Skin of body (tissue), 3 donors: ENCODE measurements at places on chromosomes 1 and 21.

DNA sequence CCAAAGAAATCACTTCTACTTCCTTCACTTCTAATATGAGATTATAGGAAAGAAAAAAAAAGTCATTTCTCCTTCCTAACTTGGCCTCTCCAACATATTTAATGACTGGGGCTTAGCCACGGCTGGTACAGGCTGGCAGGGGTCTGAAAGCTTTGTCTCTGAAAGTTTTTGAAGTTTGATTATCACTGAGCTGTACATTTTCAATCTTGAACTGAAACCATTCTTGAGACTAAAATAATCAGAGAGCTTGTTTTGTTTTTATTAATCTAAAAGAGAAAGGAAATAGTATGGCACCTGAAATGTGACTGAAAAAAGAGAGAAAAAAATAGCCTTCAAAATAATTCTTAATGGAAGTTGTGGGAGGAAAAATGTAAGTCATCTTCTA is 3.8 kb upstream of the KRTAP19-8 start:
- DNase-seq: no peak

DNA sequence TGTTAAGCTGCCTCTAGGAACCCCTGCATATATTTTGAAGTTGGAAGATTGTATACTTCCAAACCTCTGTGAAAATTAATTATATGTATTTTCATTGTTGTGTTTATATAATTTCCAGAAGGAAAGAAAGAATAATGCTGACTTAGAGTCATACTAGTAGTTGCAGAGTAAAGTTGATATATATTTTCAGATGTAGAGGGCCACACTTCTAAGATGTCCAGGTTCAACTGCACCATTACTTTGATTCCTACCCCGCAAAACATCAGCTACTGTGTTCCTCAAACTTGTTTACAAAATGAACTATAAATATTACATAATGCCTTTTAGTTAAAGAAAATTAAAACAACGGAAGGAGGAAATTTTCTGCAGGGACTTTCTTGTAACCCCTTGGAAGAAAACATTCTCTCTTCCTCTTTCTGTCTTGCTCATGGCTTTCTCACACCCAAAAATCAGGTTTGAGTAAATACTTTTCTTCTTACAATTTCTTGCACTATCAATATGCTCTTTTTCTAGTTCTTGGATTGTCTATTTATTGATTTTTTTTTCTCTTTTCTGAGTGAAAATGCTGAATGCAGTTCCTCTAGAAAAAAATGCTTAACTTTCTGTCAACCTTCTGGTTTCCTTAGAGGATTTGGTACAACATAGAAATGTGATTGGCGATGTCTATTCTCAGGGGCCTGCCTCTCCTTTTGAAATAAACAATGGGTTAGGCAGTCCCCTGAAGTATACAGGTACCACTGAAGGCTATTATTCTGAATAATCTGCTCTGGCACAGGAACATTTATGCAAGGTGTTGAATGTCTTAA is 867.8 kb downstream of the TTLL7 start:
- no peak for DNase-seq

- DNase-seq: no peak
These were observed 62.9 kb upstream of the SIM2 start for GRCh38 chr21:36636016-36636415.

- no peak for DNase-seq
These were observed 126.4 kb downstream of the LRRC7 start for GRCh38 chr1:69693921-69694675.

DNA sequence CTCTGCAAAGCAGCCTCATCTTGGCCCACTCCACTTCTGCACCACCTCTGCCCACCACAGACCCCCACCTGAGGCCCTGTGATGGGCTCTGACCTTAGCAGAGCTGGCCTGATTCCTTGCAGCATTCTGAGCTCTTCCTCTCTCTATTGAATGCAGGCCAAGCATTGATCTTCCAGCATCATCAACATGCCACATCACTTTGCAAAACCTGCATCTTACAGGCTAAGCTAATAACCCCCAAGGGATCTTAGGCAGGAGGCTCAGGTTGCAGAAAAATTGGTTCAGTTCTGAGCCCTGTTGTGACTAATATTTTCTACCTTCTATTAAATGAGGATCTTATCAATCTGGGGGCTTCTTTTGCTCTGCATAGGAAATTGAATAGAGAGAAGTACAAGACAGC is 78.7 kb downstream of the ATP1A1 start:
- DNase-seq: no peak

GRCh38 chr1:52748119-52748518 is 21.9 kb downstream of the ZYG11B start:
- DNase-seq: no peak

GRCh38 chr1:20493309-20493708 is 7.3 kb upstream of the CAMK2N1 start:
- DNase-seq: no peak

DNA sequence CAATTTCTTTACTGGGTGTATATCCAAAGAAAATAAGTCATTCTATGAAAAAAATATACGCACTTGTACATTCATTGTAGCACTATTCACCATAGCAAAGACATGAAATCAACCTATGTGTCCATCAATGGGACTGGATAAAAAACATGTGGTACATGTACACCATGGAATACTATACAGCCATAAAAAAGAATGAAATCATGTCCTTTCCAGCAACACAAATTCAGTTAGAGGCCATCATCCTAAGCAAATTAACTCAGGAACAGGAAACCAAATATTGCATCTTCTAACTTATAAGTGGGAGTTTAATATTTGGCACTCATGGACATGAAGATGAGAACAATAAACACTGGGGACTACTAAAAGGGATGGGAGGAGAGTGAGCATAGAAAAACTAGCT is 325.7 kb downstream of the TGFB2 start:
- no peak for DNase-seq

DNA sequence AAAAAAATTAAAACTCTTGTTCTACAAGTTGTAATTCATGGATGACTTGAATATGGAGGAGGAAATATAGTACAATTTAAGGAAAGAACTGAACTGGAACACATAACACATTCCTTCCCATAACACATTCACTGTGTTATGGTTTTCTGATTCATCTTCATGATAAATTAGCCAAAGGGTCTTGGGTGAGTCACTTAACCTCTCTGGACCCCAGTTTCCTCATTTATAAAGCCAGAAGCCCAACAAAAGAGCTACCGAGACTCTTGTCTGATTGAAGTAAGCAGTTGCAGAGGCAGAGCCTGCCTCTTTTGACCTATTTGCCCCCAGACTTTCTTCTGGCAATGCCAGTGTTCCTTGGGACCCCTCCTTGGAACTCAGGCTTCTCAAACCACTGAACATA is 161.9 kb upstream of the KCTD3 start:
- DNase-seq: no peak

- no peak for DNase-seq
These were observed 43.5 kb upstream of the CCDC27 start for GRCh38 chr1:3708791-3709190.

- DNase-seq: no peak
These were observed 35.3 kb upstream of the DMRTA2 start for GRCh38 chr1:50458507-50458906.

DNA sequence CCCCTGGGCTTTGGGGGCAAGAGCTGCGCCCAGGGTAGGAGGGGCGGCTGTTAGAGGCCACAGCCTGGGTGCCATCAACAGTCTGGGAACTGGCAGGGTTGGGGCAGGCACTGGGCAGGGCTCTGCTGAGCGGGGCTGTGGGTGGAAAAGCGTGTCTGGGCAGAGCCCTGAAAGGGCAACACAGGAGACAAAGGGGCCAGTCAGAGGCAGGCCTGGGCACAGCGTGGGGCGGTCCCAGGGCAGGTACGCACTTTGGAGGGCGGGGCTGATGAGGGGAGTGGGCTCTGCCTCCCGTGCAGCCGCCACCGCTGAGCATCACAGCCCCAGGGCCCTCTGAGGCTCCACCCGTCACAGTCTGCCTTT is 13.9 kb downstream of the CELSR2 start:
- no peak for DNase-seq

DNA sequence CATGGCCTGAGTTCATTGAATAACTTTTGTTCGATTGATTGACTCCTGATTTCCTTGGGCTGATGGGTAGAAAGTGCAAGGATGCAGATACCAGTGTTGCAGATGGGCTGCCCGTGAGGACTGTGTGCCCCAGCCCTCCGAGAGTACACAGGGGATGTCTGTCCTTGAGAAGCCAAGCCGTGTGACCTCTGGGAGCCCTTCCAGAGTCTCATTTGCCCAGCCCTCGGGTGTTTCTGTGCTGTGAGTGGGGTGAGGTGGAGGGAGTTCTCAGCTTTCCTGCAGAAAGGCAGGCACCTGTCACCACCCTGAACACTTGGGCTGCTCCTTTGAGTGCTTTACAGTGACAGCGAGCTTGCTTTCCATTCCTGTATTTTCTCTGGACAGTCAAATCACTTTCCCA is 96.4 kb upstream of the CACNA1E start:
- no peak for DNase-seq

- peak; percentile 69 for DNase-seq
These were observed at the start of gene RAB13 for GRCh38 chr1:153985941-153986761. Gene RAB13, minus strand, starts transcription at chr1:153986339. Its CDS starts 103 bp downstream, at chr1:153986236.

- DNase-seq: no peak
These were observed 22.8 kb upstream of the RNU1-4 start for GRCh38 chr1:16717336-16718098.

DNA sequence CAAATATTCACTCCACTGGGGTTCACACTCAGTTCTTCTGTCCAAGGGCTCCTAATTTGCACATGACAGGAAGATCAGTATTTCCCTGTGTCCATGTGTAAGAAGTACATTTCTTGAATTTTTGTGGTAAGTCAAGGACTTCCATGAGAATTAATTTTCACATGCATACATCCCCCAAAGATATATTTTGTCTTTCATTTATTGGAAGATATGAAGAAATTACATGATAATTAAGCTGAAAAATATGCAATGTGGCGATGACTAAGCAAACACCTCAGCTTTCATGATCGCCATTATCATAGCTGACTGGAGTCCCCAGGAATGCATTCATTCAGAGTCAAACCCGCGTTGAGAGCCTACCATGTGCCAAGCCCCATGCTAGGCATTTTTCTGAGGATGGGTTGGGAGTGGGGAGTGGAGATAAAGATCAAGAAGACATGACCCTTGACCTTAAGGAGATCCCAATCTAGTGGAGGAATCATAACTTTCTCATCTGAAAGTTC is 104.6 kb upstream of the F3 start:
- DNase-seq: no peak

- no peak for DNase-seq
These were observed 16.6 kb downstream of the CDKN2C start for GRCh38 chr1:50986653-50987052.

- DNase-seq: no peak
These were observed 2.3 kb upstream of the MAP3K6 start for GRCh38 chr1:27368869-27369582.

GRCh38 chr1:181714428-181714827 is 231.1 kb downstream of the CACNA1E start:
- DNase-seq: no peak

GRCh38 chr1:203129501-203130231 is 2.1 kb downstream of the ADORA1 start:
- DNase-seq: no peak

DNA sequence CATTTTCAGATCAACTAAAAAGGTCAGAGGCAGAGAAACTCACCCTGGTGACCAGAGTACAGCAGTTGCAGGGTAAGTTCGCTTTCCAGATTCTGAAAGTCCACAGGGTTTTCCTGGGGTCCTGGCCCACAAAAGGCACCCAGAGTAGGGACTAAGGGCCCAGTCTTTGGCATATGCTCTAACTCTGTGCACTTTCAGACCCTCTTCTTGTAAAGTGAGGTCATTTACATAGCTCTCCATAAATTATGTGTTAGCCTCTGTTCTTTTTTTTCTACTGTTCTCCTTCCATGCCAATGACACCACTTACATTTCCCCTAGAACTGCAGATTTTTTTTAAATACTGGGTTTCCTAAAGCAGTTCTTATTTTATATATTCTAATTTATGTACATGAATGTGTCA is 6.3 kb downstream of the C1orf74 start:
- DNase-seq: no peak

- DNase-seq: no peak
These were observed 44.8 kb downstream of the CLIC6 start for GRCh38 chr21:34713621-34714020.

- no peak for DNase-seq
These were observed 2.3 kb downstream of the VPS26C start for GRCh38 chr21:37264808-37265207.

- DNase-seq: no peak
These were observed 17.3 kb downstream of the PDC start for GRCh38 chr1:186443638-186444037.

- DNase-seq: no peak
These were observed 479.3 kb upstream of the RUNX1 start for GRCh38 chr21:35528116-35529042.

DNA sequence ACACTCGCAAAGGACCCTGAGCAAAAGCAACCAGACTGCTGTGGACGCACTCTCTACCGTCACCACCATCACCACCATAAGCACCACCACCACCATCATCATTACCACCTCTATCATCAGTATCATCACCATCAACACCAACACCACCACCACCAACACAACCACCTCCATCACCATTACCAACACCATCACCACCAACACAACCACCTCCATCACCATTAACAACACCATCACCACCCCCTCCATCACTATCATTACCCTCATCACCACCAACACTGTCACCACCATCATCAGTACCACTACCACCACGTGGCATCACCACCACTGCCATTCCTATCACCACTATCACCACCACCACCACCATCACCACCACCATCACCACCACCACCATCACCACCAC is 38.8 kb upstream of the RIPK4 start:
- DNase-seq: no peak

DNA sequence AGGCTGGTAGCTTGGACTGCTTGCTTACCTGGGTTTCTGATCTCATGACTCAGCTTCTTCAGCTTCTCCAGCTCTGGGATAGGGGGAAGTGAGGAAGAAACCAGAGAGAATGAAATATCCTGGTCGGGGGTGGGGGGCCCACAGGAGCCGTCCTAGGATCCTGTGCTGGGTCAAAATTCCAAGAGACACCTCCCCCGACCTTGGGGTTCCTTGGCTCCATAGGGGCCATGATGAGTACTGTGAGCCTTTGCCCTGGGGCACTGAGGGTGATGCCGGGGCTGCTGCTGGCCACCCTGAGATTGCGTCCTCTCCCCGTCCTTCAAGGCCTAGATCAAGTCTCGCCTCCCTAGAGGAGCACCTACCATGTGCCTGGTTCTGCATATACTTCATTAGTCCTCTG is 40.0 kb downstream of the MYOM3 start:
- DNase-seq: no peak

DNA sequence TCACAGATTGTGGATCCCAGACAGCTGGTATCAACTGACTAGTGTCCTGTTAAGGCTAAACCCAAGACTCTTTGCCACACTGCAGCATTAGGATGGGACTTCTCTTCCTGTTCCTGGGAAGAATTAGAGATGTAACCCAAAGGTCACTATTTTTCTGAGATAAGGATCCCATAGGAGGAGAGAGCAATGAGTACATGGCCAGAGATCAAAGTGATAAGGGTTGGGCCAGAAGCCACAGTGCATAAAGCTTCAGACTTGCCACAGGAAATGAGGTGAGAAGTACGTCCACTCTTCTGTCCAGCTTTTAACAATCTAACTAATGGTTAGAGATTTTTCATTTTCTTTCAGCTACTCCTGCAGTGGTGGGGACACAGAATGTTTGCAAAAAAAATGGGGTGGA is at the start of gene HSD3B1:
HSD3B1 (plus strand) TSS at position 270 of the 400 bp plus-strand sequence. CDS start 267 bp downstream, outside the sequence.
- DNase-seq: no peak
